ENCODE measurements at places on chromosomes 1 and 21.

DNA sequence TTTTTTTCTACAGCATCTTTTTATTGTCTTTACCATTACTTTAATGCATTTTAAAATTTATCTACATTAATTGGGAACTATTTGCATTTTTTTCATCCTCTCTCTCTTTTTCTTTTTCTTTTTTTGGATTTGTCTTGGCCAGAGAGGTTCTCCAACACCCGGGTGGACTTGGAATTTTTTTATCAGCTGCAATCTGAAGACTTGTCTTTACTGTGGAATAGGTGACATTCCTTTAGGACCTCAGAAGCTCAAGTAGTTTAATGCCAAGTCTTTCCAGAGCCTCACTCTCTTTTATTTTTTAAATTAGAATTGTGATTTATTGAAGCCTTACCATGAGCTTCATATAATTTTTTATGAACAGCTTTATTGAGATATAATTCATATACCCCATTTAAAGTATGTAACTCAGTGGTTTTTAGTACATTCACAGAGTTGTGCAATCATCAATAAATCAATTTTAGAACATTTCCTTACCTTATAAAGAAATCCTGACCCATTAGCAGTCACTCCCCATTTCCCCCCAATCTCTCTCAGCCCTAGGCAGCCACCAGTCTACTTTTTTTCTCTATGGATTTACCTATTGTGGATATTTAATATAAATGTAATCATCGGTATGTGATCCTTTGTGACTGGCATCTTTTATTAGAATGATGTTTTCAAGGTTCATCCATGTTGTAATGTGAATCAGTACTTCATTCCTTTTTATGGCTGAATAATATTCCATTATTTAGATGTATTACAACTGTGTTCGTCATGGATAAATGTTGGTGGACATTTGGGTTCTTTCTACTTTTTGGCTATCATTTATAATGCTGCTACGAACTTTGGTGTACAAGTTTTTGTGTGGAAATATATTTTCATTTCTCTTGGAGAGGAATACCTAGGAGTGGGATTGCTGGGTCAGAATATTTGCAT lies 6.2 kb downstream of the TUFT1 start:
- no peak for DNase-seq

GRCh38 chr1:200974711-200975110 lies 48.8 kb downstream of the KIF21B start:
- DNase-seq = no peak

- no peak for DNase-seq
These were observed 81.7 kb upstream of the RALGPS2 start for GRCh38 chr1:178643349-178643748.

GRCh38 chr1:171738911-171739310 lies 3.0 kb downstream of the VAMP4 start:
- DNase-seq = no peak

DNA sequence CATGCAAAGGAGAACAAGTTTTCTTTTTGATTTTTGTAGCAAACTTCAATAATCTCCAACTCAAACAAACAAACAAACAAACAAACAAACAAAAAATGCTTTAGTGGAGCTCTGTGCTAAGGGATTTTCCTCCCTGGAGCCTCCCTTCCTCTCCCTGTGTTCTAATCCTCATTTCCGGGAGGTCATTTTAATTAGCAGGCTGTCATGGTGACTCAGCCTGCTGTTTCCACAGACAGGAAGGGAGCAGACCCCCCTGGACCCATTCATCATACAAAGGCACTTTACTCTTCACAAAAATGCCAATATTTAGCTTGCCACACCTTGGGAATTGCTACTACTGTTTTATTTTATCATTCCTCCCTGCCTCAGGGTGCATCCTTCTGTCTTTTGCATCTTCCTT lies 61.0 kb upstream of the SPATA6 start:
- DNase-seq = no peak

DNA sequence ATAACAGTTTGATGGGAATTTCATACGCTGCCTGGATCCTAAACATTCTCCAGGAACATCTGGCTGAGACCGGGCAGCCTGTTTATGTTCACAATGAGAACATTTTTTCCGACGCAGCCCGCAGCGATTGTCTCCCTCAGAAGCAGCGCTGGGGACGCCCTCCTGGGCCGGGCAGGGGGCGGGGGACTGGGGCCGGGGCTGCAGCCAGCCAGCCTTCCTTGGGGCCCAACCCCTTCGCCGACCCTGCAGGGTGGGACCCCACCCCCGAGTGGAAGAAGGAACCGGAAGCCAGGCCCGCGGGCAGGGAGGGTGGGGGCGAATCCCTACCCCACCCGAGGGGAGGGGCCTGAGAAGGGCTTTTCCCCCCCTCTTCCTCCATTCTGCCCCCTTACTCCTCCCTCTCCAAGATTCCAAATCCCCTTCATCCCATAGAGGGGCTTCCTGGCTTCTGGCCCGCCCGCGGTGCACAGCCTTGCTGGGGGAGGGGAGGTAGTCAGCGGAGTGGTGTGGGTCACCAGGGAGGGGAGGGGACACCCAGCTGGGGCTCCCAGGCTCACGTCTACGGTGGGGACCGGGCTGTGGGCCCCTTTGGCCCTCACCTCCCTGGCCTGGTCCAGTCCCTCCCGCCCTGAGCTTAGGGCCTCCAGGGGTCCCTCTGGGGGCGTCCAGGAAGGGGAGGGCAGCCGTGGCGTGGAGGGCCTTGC lies 60.6 kb downstream of the WNT9A start:
- DNase-seq = no peak

GRCh38 chr1:184113251-184113650 lies 61.7 kb downstream of the TSEN15 start:
- no peak for DNase-seq
